ENCODE measurements at places on chromosomes 11 and 22. TPM values are rescaled to one million over a fixed set of nuclear protein-coding genes. Genes with fewer than 3 reads are reported as not detected.
A peak's percentile ranks its signal among the peaks of the same experiment; 100 is the strongest.

TM7SF2 gene
- polyA plus RNA-seq: 10.2 TPM

ARHGAP8 gene
- polyA plus RNA-seq: 30.9 TPM

OR52I2 gene
- polyA plus RNA-seq: not detected

- DNase-seq: peak; percentile 46
Measured at GRCh38 chr22:38719196-38719595, 13.5 kb downstream of the GTPBP1 start.

- no peak for DNase-seq
Measured at GRCh38 chr22:50102946-50103345, 13.1 kb downstream of the MOV10L1 start.

- no peak for DNase-seq
Measured at GRCh38 chr11:44205352-44205751, 104.6 kb downstream of the ALX4 start.

DNA sequence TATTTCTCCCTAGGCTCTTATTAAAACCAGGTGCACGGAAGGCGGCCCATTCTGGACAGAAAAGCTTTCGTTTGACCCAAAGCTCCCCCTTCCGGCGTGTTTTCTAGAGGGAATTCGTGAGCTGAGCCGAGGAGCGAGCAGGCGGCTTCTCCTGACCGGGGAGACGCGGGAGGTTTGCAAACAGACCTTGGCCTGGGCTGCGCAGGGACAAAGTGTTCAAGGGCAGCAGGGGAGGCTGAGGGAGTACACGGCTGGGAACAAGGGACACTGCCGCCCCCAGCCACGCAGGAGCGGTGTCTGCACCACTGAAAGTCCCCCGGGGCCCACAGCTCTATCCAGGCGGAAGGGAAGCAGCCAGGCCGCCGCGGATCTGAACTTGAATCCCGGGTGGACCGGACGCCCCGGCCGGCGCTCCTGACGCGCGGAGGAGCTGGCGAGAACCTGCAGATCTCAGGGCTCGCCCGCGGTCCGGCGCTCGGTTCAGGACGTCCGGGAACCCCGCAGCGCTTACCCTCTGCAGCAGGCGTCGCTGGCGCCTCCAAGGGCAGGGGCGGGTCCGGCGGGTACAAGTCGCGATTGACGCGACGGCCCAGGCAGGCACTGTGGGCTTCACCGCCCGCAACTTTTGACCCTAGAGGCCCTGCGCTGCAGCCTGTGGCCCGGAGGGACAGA, 101.9 kb downstream of the WT1 start:
- DNase-seq: peak; percentile 72

DNA sequence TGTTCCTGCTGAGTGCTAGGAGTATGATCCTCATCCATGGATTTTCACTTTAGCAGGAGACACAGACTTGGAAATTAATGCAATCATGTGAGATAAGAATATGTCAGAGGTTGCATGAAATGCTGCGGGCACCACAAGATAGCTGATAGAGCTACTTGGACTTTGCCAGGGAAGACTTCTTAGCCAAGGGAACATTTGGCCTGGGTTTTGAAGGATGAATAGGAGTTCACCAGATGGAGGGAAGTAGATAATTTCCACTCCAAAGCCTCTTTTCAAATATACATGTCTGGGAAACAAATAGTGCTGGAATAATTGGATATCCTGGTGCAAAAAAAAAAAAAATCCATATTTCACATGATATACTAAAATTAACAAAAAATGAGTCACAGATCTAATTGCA, 44.2 kb downstream of the MYO18B start:
- DNase-seq: no peak

DNA sequence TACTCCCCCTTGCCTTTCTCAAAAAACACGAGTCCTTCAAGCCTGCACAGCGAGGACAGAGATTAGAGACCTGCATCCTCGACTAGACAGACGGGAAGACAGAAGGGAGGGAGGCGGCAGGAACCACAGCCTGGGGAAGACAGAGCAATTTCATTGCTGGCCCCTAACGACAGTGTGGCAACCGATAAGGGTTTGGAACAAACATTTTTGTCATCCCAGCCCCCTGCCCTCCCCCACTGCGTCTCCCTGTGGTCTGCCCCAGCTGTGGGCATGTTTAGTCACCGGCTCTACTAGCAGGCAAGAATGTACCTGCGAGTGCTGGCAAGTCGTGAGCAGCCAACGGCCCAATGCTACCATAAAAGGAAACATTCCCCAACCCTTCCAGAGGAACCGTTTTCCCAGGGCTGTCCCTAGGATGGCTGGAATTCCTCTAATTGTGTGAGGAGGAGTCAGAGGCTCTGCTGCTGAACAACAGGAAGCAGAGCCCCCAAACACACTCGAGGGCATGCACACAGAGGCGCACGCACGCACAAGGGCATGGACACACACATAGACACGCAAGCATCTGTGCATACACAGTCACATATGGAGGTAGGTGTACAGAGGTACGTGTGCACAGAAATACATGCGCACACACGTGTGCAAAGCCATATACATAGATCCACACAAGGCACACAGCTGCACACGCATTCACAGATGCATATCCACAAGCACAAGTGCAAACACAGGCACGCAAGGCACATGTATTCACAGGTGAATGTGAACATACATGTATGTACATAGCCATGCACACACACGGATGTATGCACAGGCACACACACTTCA, 58.3 kb downstream of the MYH9 start:
- DNase-seq: no peak

DNA sequence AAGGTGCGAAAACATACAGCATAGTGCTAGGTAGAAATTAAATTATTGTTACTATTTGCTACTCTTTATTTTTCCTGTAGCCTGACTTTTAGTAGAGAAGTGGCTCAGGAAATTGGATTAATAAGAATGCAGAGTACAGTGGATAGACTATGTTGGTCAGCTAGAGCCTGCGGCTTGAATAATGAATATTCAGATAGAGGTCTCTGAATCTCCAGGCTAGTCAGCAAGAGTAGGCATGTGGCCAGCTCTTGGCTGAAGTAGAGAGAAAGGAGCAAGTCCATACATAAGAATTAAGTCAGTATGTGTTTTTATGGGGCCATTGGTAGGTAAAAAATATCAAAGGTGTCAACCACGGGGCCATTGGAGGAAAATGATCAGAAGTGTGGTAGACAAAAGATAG, 413.5 kb downstream of the NELL1 start:
- DNase-seq: no peak

GRCh38 chr11:100830274-100830673, 143.2 kb downstream of the ARHGAP42 start:
- DNase-seq: no peak

- DNase-seq: no peak
Measured at GRCh38 chr11:113528982-113529381, 53.8 kb upstream of the DRD2 start.

- DNase-seq: no peak
Measured at GRCh38 chr22:29134448-29134847, 61.6 kb downstream of the KREMEN1 start.
